GM23338 (cell line): ENCODE measurements at places on chromosomes 13 and 19. TPM values are rescaled to one million over a fixed set of nuclear protein-coding genes. Genes with fewer than 3 reads are reported as not detected.

The KDELR1 gene
- 171 and 184 TPM in 2 replicates for total RNA-seq

The SERP2 gene
- 0.59 and 3.4 TPM in 2 replicates for total RNA-seq

GRCh38 chr19:3723110-3723488 lies 14.9 kb downstream of the TJP3 start:
- H3K36me3 ChIP-seq = no peaks in the 10 kb centered on the region
- H3K4me1 ChIP-seq = peaks cover 15% of the 10 kb centered on the region; the same call in 1 of the 2 replicates
- peak overlapping the region; percentile 83 for H3K4me3 ChIP-seq
- 0 out of 2 replicates have a peak overlapping the region, but pooled peaks have one; percentile 76 for H3K27ac ChIP-seq

GRCh38 chr13:20831933-20832332 lies 58.2 kb upstream of the EEF1AKMT1 start:
- H3K27me3 ChIP-seq = no peaks in the 10 kb centered on the region
- no peak overlapping the region for H3K27ac ChIP-seq
- 0 out of 2 replicates have a peak, but pooled peaks cover 4% of the 10 kb centered on the region for H3K36me3 ChIP-seq
- H3K4me3 ChIP-seq = no peak overlapping the region
- no peak for DNase-seq

- DNase-seq = no peak
- no peaks in the 10 kb centered on the region for H3K27me3 ChIP-seq
- no peak overlapping the region for H3K27ac ChIP-seq
- no peaks in the 10 kb centered on the region for H3K36me3 ChIP-seq
- H3K4me3 ChIP-seq = no peak overlapping the region
These were observed 18.4 kb downstream of the C2CD4C start for GRCh38 chr19:390386-391206.

- no peaks in the 10 kb centered on the region for H3K27me3 ChIP-seq
- H3K27ac ChIP-seq = no peak overlapping the region
- peaks cover 8% of the 10 kb centered on the region for H3K36me3 ChIP-seq
- no peak overlapping the region for H3K4me3 ChIP-seq
- no peak for DNase-seq
- H3K4me1 ChIP-seq = no peaks in the 10 kb centered on the region; the same call in 1 of the 2 replicates
These were observed 41.8 kb downstream of the KCNC3 start for GRCh38 chr19:50287331-50287730.

The GFY gene
- total RNA-seq = not detected in 2 replicates

- no peak overlapping the region for H3K27ac ChIP-seq
- no peaks in the 10 kb centered on the region for H3K4me1 ChIP-seq
- H3K4me3 ChIP-seq = peak overlapping the region; percentile 76
- H3K27me3 ChIP-seq = peaks cover 48% of the 10 kb centered on the region
These were observed 2.6 kb downstream of the LYPD5 start for GRCh38 chr19:43799502-43800142.

GRCh38 chr19:38006361-38007045 lies 99.5 kb downstream of the SIPA1L3 start:
- H3K27me3 ChIP-seq = no peaks in the 10 kb centered on the region
- H3K4me3 ChIP-seq = no peak overlapping the region
- DNase-seq = no peak
- peaks cover 37% of the 10 kb centered on the region for H3K4me1 ChIP-seq
- no peaks in the 10 kb centered on the region for H3K36me3 ChIP-seq
- H3K27ac ChIP-seq = no peak overlapping the region
